ENCODE measurements at places on chromosomes 13 and 19. TPM values are rescaled to one million over a fixed set of nuclear protein-coding genes. Genes with fewer than 3 reads are reported as not detected.

SOX1 gene
- total RNA-seq, result not detected

- DNase-seq, result peak; percentile 19
These were observed 709 bp downstream of the N4BP2L1 start for GRCh38 chr13:32426990-32427851.

- no peak for DNase-seq
These were observed 193.1 kb downstream of the KCTD12 start for GRCh38 chr13:76693086-76693485.

DNA sequence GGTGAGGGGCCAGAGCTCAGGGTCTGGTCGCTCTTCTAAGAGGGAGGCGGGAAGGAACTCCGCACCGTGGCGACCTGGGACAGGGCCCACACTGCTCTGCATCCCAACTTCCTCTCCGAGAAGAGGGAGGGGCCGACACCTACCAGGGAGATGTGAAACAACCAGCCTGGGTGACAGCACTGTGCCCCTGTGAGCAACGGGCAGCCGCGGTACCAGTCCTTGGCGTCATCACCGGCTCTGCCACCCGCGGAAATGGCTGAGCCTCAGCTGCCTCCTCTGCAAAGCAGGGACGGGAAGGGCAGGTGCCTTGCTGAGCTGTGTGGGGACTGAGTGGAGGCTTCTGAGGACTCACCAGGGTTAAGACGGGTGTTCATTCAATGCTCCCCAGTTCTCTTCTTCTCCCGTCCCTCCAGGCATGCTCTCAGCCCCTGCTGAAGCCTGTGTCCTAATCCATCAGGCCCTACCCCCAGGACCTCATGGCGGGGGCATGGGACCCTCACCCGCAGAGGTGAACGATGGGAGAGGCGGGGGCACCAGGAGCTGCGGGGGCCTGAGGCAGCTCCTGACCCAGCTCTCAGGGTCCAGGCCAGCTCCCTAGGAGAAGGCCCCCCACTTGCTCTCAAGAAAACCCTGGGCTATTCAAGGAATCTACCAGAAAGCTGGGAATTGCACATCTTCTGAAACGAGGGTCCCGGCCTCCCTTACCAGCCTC, 9.3 kb downstream of the ZNF787 start:
- DNase-seq, result no peak

DNA sequence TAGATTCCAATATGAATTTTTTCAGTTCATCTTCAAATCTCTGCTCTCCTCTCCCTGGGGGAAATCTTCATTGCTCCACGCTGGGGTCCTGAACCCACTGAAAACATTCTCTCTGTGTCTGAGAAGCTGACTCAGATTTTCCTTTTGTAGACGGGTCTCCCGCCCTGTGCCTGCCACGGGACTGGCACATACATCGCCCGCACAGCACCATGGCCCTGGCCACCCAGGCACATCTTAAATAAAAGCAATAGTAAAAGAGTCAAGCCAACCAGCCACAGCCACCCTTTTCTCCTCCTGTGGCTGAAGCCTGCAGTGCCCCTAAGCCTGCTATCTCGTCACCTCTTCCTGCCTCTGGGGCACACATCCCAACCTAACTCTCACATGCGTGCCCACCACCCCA, 301.2 kb downstream of the ZNF536 start:
- DNase-seq, result no peak

RPL28 gene
- 457 TPM for total RNA-seq

STK11 gene
- total RNA-seq, result 34.9 TPM

GRCh38 chr13:40969169-40969901, 49.8 kb downstream of the ELF1 start:
- DNase-seq, result no peak

ZNF91 gene
- 16.9 TPM for total RNA-seq
